NCI-H446 (cell line): ENCODE measurements at places on chromosomes 3 and 15.
A peak's percentile ranks its signal among the peaks of the same experiment; 100 is the strongest.

DNA sequence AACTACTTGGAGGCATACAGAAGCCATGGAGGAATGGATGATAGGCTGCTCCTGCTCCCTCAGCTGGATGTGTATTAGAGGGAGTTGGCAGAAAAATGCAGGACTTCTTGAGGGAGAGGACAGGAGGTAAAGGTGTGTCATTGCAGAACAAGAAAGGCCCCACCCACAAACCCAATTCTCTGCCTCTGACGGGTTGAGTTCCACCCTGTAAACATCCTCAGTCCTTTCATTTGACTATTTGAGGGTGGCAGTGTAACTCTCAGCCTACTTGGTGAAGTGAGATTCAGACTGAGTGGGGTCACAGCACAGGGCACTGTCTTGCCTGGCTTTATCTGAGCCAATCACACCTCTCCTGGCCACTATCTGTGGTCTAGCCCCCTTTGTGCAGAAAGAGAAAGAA lies at the start of gene TPRG1:
Gene TPRG1 (plus strand): TSS at position 265 of the 400 bp plus-strand sequence. CDS start 35,414 bp downstream, outside the sequence.
- DNase-seq, result no peak

DNA sequence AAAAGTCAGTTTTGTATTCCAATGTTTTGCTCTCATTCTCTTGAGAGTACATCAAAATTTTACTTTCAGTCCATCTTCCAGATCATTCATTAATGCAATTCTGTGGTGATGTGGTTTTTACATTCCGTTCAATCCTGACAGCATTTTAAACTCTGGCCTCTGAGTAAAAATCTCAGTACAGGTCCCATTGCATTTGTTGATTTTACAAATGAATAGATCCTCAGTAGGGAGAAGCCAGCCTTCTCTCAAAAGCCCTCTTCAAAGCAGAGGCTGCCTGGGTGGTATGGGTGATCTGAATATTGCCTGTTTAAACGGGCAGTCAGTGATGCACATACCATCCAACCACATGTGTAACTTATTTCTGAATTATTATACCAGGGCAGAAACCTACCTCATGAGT lies 72.5 kb upstream of the TSC22D2 start:
- DNase-seq, result no peak

- DNase-seq, result peak; percentile 89
Measured at GRCh38 chr3:15284121-15284889, 48.1 kb downstream of the SH3BP5 start.

DNA sequence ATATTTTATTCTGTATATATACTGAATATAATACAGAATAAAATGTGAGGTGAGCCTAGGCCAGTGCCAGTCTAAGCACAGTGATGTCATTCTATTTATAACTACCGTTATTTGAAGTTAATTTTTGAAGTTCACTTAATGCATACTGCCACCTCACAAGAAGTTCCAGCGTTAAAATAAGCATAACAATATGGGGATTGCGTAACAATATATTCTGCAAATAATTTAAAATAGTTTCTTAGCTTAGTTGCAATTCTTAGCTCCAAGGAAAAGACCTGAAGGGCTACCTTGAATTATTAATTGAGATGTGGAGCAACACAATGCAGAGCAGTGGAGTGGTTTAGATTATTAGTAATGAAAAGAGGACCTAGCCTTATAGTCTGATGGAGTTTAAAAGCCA lies 390.5 kb upstream of the ROBO1 start:
- DNase-seq, result no peak

- DNase-seq, result no peak
Measured at GRCh38 chr3:100047455-100048141, 66.7 kb downstream of the FILIP1L start.

DNA sequence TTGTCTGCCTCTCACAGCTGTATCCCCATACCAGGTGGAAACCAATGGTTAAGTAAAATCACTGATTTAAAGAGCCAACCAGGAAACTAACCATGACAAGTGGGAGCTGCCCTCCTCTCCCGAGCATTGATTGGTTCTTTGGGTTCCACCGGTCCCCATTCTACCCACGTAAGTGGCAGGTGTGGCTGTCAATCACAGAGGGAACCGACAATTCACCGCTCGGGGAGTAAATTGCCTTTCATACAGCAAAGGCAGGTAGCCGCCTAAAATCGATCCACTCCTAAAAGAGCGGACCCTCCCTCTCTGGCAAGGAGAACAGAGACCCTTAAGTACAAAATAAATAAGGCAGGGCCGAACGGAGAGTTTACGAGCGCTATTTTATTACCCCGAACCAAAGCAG lies 1.2 kb downstream of the ERC2 start:
- DNase-seq, result peak; percentile 5

DNA sequence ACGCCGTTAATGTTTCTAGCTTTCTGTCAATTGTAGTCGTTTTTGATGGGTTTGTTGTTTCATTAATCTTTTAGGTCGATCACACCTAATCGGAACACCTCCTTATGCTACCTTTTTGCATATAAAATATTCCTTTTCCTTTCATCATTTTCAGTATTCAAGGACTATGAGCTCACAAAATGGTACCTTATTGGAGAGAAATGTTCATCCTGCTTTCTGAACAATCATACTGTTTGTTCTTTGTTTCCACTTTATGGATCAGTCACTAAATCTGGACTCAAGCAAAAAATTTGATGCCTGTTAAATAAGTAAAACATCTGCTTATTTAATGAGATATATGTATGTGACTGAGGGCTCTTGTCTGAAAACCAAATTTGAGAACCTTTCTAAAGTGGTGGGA lies 1.1 kb downstream of the KIF15 start:
- no peak for DNase-seq
